ENCODE measurements at places on chromosomes 7 and 10.

DNA sequence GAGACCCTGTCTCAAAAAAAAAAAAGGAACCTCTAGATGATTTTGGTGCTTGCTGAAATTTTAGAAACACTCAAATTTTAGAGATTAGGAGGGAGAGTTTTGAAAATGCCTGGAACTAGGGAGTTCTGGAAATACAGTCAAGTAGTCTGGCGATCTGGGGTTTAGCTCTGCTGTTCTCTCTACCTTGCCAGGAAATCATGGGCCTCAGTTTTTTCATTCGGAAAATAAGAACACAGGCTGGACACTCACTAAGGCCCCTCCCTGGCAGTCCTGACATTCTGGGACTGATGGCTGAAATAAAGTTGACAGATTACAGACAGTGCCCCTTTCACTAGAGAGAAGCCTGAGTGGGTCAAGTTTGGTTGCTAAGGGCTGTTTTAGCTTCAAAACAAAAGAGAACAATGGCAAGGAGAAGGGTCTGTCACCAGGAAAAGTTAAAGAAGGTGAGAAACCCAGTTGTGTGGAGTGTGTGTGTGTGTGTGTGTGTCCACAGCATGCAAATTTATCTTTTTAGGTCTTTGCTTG, 25.0 kb upstream of the CALN1 start:
- no peak for DNase-seq

GRCh38 chr10:15146366-15146765, 22.1 kb downstream of the NMT2 start:
- no peak for DNase-seq

DNA sequence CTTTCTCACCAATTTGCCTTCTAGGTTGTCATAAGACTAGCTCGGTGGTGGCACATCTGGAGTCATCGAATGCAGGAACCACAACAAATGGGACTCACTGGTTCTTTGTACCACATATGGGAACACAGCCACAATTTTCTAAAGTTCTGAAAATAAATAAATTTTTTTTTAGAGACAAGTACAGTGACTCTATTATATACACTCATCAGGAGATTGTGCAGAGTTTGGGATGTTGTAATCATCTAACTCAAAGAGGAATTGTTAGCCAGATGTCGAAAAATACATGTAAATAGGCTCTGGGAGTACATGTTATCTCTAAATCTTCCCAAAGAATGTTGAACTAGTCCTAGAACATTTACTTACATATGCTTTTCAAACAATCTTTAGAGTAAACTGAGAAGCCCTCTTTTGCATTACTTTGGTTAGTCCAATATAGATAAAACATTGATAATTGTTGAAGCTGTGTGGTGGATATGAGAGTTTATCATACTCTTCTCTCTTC, 19.6 kb upstream of the SEPTIN7 start:
- no peak for DNase-seq

GRCh38 chr10:130185591-130185990, 49.4 kb downstream of the GLRX3 start:
- no peak for DNase-seq

DNA sequence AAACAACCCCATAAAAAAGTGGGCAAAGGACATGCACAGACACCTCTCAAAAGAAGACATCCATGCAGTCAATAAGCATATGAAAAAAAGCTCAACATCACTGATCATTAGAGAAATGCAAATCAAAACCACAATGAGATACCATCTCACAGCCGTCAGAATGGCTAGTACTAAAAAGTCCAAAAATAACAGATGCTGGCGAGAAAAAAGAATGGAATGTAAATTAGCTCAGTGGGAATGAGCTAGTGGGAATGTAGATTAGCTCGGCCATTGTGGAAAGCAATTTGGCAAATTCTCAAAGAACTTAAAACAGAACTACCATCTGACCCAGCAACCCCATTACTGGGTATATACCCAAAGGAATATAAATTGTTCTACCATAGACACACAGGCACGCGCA, 287.0 kb downstream of the WDR37 start:
- no peak for DNase-seq

DNA sequence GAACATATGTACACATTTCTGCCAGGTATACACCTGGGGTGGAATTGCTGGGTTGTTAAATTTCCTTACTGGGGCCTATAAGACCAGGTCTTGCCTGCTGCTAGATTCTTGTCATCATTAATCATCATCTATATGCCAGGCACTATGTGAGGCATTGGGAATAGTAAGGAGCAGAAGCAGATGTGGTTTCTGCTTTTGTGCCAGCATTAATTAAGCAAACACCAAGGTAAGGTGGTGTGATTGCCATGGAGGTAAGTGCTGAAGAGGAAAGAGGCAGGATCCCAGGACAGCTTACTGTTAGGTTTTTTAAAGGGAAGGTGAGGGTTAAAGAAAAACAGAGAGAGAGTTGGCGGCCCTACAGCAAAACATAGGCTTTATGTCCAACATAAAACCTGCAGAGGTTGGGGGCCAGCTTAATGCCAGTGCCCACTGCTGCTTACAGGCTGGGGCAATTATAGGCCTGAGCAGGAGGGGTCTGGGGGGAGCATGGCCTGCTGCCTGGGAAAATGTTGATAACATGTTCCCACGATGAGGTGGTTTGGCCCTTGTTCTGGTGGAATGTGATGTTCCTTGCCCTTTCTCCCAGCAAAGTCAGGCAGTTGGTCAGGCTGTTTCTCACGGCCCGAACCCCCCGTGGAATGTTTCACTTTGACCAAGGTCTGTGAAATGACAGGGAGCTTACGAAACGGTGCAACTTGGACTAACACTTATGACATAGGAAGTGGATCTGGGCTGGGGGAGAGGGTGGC, 93.9 kb downstream of the RBM20 start:
- no peak for DNase-seq

- DNase-seq, result no peak
Observed at GRCh38 chr7:73799282-73800141, 29.4 kb upstream of the CLDN3 start.
